ENCODE measurements at places on chromosomes 3 and 15. TPM values are rescaled to one million over a fixed set of nuclear protein-coding genes. Genes with fewer than 3 reads are reported as not detected.
A peak's percentile ranks its signal among the peaks of the same experiment; 100 is the strongest.

DNA sequence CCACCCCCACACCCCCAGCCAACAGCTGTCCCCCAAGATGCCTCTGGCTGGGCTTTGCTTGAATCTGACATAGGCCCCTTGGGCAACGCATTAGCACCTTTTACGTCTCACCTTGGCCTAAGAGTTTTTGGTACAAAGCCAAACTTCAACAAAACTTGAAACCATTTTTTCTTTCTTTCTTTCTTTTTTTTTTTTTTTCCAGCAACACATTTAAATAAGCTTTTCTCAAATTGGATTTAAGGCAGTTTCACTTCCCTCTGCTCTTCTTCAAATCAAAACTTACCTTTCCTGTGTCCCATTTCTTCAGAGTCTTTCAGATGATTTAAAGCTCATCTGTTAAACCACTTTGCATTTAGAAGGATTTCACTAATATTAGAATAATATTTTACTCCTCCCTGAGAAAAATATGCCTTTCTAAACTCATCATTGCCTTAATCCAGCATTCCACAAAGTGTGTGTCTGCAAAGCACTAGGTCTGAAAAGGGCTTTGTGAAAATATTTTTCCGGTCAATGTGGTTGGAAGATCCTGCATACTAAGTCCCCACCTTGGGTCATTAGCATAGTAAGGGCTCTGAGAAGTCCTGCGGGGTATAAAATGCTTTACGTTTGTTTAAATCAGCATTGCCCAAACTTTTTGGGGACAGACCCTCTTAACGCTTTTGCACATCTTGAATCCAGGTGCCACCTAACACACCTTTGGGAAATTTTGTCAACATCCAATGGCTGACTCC lies 217.0 kb downstream of the TLE3 start:
- no peak for DNase-seq

- no peak for DNase-seq
Measured at GRCh38 chr15:80942746-80943565, 46.7 kb downstream of the MESD start.

GRCh38 chr3:135908225-135908624 lies 57.3 kb upstream of the PPP2R3A start:
- no peak for DNase-seq

DNA sequence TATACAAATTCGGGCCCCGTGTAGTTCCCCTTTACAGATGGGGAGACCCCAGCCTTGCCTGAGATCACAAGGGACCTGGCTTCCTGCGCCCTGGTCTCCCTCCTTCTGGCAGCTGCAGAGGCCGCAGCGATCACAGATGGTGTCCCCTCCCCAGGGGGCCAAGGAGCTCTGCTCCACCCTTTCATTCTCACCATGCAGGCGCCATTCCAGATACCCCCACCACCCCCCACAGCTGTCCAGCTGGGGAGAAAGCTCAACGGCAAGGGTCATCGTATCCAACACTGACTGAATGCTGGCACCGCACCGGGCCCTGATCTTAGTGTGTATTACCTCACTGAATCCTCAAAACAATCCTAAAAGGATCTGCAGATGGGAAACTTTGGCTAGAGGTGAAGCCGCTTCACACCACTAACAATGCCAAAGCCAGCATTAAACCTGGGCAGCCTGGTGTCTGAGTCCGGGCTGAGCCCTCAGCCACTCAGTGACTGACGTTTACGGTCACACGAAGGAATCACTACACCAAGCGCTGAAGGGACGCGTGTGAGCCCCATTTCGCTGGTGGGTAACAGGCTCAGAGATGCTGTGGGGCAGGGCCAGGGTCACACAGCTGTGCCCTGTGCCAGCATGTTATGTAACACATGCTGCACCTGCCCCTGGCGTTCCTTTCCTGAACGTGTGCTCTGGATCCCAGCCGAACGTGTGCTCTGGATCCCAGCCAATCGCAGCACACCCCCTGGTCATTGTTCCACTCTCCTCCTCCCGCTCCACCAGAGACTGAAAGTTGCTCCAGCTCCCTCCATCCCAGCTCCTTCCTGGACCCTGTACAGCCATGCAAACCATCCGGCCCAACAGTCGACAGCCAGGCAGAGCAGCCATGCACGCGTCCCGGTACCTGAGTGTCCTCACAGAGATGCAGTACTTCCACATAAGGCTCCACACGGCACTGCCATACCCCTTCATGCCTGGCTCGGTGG lies 51.8 kb downstream of the IQSEC1 start:
- DNase-seq = no peak

IGSF11 gene
- total RNA-seq = 1.6 TPM

DNA sequence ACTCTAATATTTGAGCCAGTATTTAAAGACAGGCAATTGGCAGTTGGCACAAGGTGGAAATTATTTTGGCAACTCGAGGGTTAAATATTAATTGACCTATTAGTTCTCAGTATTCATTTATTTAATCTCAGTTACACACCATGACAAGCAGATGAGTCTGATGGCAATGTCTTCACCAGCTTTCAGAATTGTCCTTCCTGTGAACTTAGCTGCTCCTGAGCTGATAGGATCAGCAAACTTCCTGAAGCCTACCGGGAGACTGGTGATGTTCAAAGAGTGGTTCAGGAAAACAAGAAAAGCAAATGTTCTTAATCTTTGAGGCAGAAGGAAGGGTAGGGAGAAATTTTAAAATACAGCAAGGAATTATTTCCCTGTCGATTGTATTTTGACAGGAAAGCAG lies 522.2 kb downstream of the SOX2 start:
- DNase-seq = no peak

RBPMS2 gene
- 0.59 TPM for total RNA-seq

DNA sequence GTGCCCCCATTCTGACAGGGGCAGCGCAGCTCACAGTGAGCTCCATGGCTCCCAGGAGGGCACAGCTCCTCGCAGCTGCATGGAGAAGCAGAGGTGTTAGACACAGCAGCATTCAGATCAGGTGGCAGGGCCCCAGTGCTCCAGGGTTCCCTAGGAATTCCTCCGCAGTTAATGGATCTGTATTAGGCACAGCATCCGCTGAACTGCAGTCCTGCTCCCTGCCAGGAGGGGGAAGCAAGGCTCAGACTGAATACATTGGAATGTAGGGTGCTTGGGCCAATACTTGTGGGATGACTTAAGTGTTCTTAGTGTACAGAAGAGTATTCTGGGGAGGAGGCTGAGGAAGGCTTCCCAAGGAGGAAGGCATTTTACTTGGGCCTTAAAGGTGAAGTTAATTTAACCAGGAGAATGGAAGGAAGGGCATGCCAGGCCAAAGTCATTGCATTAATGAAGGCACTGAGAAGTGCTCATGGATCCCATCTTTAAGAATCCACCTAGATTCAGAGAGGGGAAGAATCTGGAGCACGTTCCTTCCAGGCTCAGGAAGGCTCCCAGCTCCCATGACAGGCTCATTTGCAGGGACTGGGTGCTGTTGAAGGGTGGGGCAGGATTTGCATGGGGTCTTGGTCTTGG lies 111.6 kb downstream of the RAB11A start:
- peak; percentile 26 for DNase-seq

- DNase-seq = no peak
Measured at GRCh38 chr3:162665684-162666391, 1169.2 kb downstream of the OTOL1 start.

All from skin of body (tissue), 3 donors.